ENCODE measurements at places on chromosomes 11 and 22.

DNA sequence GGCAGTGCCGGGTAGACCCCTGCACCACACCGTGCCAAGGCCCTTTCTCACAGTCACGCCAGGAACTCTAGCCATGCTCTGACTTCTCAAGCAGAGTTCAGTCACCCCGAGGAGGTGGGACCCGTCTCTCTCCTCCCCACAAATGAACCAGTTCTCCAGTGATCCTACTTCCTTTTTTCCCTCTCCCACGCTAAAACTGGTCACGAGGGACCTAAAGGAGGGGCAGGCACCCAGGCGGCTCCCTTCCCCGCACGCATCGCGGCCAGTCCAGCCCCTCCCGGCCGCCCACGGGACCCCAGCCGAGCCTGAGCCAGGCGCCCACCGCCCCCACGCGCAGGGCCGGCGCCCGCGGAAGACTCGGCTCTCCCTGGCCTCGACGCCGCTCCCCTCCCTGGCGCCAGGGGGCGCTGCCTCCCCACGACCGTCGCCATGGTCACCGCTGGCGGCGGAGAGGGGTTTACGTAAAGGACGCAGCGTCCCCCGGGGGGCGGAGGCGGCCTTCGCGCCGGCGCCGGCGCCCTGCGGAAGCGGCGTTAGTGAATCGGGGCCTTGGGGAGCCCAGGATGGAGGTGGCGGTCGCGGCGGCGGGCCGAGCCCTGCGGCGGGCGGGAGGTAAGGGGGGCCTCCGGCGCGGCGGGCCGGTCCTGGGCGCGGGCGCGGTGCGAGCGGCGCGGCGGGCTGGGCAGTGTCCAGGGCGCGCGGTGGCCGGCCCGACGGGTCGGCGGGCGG is at the start of gene DAGLA:
Gene DAGLA, plus strand, starts transcription at position 499 of the 729 bp plus-strand sequence. CDS start 39,765 bp downstream, outside the sequence.
- peak; percentile 78 for DNase-seq

DNA sequence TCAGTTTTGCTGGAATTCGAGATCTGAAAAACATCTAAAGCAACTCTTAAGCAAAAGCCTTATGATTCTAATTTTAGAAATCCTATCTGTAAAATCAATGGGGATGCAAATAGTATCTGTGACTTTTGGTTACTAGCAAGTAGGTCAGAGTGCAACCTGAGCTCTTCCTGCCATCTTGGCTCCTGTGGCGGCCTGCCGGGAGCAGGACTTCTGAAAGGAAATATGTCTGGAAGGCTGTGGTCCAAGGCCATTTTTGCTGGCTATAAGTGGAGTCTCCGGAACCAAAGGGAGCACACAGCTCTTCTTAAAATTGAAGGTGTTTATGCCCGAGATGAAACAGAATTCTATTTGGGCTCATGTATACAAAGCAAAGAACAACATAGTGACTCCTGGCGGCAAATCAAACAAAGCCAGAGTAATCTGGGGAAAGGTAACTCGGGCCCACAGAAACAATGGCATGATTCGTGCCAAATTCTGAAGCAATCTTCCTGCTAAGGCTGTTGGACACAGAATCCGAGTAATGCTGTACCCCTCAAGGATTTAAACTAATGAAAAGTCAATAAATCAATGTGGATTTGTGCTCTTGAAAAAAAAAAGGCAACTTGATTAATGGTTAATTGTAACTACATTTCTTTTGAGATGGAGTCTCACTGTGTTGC is 1.7 kb downstream of the SAMM50 start:
- no peak for DNase-seq

DNA sequence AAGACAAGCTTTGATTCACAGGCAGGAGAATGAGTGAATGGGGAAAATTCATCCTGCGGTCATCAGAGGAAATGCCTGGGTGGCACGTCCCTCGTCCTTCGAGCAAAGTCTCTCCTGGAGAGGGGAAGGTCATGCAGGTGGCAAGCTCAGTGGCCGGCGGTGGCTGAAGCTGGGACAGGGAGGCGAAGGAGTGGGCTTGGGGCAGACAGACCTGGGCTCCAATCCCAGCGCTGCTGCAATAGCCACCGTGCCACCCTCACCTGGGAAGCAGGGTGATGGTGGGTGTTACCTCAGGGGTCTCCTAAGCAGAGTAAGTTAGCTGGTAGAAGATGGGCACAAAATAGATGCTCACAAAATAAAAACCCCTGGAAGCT is 22.4 kb upstream of the CACNG2 start:
- no peak for DNase-seq

DNA sequence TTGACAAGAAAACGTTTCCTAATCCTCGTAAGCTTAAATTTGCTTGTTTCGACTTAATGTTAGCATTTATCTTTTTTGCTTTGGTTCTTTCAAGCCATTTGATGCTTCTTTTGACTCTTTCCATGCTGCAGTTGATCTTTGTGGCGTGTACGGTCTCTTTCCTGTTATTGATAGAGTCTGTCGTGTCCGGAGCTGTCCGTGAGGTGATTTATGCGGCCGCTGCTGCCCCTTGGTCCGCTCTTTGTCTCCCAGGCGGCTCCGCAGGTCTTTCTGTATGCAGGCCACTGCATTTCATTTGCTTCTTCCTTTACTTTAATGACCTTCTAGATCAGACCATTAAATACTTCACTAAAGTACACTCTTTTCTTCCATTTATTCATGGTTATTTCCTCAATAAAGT is 50.3 kb downstream of the TBC1D22A start:
- no peak for DNase-seq

GRCh38 chr11:68962527-68963250 is 18.1 kb downstream of the MRGPRD start:
- DNase-seq, result peak; percentile 71

- DNase-seq, result no peak
These were observed 1.5 kb downstream of the GALNT18 start for GRCh38 chr11:11620173-11620920.
